Esophagus squamous epithelium (tissue), 5 donors: ENCODE measurements at places on chromosomes 5 and 9.
A peak's percentile ranks its signal among the peaks of the same experiment; 100 is the strongest.

GRCh38 chr9:86122311-86122710, 23.0 kb upstream of the GOLM1 start:
- peaks cover 7% of the 10 kb centered on the region for H3K4me1 ChIP-seq
- H3K27me3 ChIP-seq: no peaks in the 10 kb centered on the region
- DNase-seq: no peak
- no peak overlapping the region for H3K27ac ChIP-seq
- no peaks in the 10 kb centered on the region for H3K36me3 ChIP-seq
- no peak overlapping the region for H3K4me3 ChIP-seq

- H3K27me3 ChIP-seq: no peaks in the 10 kb centered on the region
- DNase-seq: no peak
- no peak overlapping the region for H3K4me3 ChIP-seq
- H3K4me1 ChIP-seq: peaks cover 3% of the 10 kb centered on the region
Measured at GRCh38 chr9:133306242-133307204, 29.5 kb downstream of the SURF6 start.

- H3K36me3 ChIP-seq: no peaks in the 10 kb centered on the region
- H3K4me3 ChIP-seq: no peak overlapping the region
- H3K4me1 ChIP-seq: peaks cover 15% of the 10 kb centered on the region
- no peaks in the 10 kb centered on the region for H3K27me3 ChIP-seq
- peak overlapping the region; percentile 69 for H3K27ac ChIP-seq
Measured at GRCh38 chr9:96061293-96061987, 185.9 kb downstream of the ERCC6L2 start.

DNA sequence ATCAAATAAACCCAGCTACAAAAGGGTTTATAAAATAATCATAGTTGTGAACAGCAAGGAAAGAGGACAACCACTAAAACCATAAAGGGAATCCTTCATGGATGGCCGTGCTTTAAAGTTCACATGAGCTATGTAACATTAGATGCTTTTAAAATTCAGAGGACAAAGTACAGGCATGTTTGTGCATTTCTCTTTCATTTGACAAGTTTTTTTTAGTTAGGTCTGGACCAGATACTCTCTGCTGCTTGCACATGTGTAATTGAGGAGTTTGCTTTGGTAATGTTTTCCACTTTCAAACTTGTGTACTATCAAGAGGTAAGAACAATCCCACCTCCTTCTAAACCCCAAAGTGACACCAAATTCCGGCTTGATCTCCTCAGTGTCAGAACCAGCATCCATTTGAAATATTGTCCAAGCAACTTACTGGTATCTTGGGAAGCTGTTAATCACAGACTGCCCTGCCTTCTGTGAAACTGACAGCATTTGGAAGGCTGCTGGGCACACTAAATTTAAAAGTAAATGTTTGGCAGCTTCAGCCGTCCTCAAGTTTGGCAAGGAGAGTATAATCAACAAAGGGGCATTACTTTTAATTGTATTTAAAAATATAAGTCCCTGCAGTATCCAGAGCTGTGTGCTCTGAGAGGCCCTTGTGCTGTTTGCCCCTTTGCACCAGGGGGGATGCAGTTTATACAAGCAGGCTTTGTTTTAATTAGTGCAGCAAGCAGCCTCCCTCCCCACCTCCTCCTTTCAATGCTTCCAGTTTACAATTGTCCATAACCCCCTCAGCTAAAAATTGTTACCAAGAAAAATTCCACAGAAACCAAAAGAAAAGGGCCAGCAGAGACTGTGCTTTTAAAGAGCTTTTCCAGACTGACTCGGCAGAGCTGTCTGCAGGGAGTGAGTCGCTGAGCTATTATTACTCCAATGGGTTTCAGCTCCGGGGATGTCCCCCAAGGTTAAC, 328.3 kb upstream of the MPDZ start:
- H3K27me3 ChIP-seq: no peaks in the 10 kb centered on the region
- no peaks in the 10 kb centered on the region for H3K36me3 ChIP-seq
- H3K4me3 ChIP-seq: no peak overlapping the region
- peak overlapping the region; percentile 42 for H3K27ac ChIP-seq

DNA sequence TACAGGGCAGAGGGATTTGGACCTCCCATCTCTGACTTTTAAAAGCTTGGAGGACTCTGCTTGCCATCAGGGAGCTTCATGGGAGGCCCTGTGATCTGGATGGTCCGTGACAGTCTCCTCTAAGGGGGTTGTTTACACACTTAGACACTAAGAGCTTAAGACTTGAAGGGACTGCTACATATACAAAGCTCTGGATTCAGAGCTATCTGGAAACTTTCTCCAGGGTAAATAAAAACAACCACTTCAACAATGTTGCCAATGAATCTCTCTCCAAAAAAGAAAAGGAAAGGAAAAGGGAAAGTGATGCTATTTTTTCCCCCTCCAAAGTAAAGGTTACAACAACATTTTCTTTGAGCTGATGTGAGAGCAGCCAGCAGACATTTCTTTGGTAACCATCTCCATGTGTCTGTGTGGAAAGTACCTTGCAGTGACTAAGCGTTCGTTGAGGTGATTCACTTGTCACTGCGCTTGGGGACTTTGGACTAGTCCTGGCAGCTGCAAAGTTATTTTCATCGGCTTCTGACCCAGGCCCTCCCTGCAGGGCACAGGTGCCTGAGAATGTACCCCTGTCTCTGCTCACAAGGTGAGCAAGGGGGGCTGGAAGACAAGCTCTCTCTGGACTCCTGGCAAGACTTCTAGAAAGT, 262.1 kb upstream of the KLF4 start:
- no peak overlapping the region for H3K4me3 ChIP-seq
- peak overlapping the region; percentile 87 for H3K27ac ChIP-seq
- no peak for DNase-seq
- no peaks in the 10 kb centered on the region for H3K36me3 ChIP-seq
- H3K4me1 ChIP-seq: peaks cover 56% of the 10 kb centered on the region

GRCh38 chr9:96605328-96605727, 14.3 kb downstream of the CDC14B start:
- H3K36me3 ChIP-seq: no peaks in the 10 kb centered on the region
- no peak overlapping the region for H3K4me3 ChIP-seq
- no peak overlapping the region for H3K27ac ChIP-seq
- DNase-seq: no peak
- H3K27me3 ChIP-seq: no peaks in the 10 kb centered on the region

DNA sequence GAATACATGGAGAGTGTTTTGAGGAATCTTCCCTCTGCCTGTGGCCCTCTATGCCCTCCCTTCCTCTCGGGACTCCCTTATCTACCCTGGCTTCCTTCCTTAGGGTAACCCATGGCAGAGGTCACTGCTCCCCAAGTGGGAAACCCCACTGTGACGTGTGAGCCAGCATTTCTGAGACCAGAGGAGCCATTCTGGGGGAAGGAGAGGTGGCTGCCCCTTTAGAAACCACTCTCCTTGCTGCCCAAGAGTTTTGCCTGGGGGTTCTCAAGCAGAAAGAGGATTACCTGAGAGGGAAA, 23.1 kb downstream of the CCNJL start:
- no peak for DNase-seq
- peaks cover 8% of the 10 kb centered on the region for H3K4me1 ChIP-seq
- H3K36me3 ChIP-seq: no peaks in the 10 kb centered on the region
- no peak overlapping the region for H3K27ac ChIP-seq
- no peaks in the 10 kb centered on the region for H3K27me3 ChIP-seq
- H3K4me3 ChIP-seq: no peak overlapping the region

DNA sequence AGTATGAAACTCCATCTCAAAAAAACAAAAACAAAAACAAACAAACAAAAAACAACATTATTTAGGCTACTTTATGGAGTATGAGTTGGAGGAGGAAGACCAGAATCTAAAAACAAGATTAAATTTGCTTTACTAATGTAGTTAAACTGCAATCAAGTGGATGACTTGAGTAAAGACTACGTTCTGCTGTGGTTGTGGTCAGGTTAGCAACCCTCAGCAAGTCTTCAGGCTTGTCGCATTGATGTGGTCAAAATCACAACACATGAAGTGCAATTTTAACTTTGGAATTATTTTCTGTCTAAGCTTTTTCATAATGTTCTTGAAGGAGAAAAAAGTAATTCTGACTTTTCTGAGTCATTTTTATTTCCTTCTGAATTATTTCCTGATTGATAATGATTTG, 43.1 kb downstream of the PDE6A start:
- DNase-seq: no peak
- H3K4me1 ChIP-seq: no peaks in the 10 kb centered on the region
- H3K27ac ChIP-seq: no peak overlapping the region
- no peaks in the 10 kb centered on the region for H3K36me3 ChIP-seq

DNA sequence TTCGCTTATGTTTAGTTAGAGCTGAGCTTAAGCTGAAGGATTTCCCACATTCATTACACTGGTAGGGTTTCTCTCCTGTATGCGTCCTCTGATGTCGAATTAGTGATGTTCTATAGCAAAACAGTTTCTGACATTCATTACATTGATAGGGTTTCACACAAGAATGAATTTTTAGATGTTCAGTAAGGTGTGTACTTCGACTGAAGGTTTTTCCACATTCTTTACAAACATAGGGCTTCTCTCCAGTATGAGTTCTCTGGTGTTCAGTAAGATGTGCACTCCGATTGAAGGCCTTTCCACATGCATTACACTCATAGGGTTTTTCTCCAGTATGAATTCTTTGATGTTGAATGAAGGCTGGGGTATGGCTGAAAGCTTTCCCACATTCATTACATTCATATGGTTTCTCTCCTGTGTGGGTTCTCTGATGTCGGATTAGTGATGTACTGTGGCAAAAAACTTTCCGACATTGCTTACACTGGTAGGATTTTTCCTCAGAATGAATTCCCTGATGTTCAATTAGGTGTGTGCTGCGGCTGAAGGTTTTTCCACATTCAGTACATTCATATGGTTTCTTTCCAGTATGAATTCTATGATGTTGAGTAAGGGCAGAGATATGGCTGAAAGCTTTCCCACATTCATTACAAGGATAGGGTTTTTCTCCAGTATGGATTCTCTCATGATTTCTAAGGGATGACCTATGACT, 14.6 kb downstream of the ZNF883 start:
- H3K27ac ChIP-seq: no peak overlapping the region
- H3K4me1 ChIP-seq: no peaks in the 10 kb centered on the region
- peaks cover 43% of the 10 kb centered on the region for H3K36me3 ChIP-seq
- H3K27me3 ChIP-seq: no peaks in the 10 kb centered on the region
- DNase-seq: no peak
- H3K4me3 ChIP-seq: no peak overlapping the region

GRCh38 chr9:87167161-87167560, 219.9 kb upstream of the GAS1 start:
- H3K36me3 ChIP-seq: no peaks in the 10 kb centered on the region
- no peak for DNase-seq
- H3K4me3 ChIP-seq: no peak overlapping the region

DNA sequence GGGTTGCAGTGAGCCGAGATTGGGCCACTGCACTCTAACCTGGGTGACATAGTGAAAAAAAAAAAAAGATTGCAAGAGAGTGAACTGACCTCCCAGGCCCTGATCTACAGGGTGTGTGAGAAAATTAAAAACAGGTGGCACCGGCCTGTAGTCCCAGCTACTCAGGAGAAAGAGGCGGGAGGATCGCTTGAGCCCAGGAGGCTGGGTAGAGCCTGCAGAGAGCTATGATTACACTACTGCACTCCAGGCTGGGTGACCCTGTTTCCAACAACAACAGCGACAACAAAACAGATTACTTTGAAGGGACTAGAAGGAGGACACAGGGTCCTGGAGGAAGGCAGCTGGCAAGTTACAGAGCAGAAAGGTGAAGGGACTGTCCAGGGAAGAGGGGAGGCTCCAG, 42.2 kb upstream of the FABP6 start:
- no peak overlapping the region for H3K27ac ChIP-seq
- peaks cover 8% of the 10 kb centered on the region for H3K4me1 ChIP-seq
- no peaks in the 10 kb centered on the region for H3K27me3 ChIP-seq
- DNase-seq: no peak

DNA sequence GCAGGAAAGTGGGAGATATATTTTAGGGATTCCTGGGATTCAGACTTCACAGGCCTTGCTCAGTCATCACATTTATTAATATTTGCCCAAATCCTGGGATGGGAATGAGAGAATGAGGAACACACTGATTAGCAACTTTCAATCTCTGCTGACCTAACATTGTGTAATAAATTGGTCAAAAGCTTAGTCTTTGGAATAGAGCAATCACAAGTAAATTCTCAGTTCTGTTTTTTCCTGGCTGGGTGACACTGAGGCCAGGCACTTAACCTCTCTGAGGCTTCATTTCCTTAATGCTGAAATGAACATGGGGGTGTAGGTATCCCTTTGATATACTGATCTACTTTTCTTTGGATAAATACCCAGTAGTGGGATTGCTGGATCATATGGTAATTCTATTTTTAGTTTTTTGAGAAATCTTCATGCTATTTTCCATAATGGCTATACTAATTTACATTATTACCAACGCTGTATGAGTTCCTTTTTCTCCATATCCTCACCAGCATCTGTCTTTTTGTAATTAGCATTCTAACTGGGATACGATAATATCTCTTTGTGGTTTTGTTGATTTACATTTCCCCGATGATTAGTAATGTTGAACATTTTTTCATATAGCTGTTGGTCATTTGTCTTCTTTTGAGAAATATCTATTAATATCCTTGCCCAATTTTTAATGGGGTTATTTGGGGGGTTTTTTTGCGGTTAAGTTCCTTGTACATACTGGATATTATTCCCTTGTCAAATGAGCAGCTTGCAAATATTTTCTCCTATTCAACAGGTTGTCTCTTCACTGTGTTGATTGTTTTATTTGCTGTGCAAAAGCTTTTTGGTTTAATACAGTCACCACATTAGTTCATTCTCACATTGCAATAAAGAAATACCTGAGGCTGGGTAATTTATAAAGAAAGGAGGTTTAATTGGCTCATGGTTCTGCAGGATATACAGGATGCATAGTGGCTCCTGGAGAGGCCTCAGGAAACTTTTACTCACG, 36.8 kb upstream of the NIPBL start:
- no peak overlapping the region for H3K27ac ChIP-seq
- H3K4me3 ChIP-seq: no peak overlapping the region
- H3K27me3 ChIP-seq: no peaks in the 10 kb centered on the region
- H3K4me1 ChIP-seq: no peaks in the 10 kb centered on the region
- no peak for DNase-seq

- no peak for DNase-seq
- H3K4me3 ChIP-seq: no peak overlapping the region
- no peaks in the 10 kb centered on the region for H3K36me3 ChIP-seq
- no peaks in the 10 kb centered on the region for H3K4me1 ChIP-seq
- no peak overlapping the region for H3K27ac ChIP-seq
- no peaks in the 10 kb centered on the region for H3K27me3 ChIP-seq
Measured at GRCh38 chr9:13550519-13550918, 271.0 kb upstream of the MPDZ start.

- no peak overlapping the region for H3K4me3 ChIP-seq
- H3K4me1 ChIP-seq: no peaks in the 10 kb centered on the region
- no peaks in the 10 kb centered on the region for H3K27me3 ChIP-seq
- no peak overlapping the region for H3K27ac ChIP-seq
- H3K36me3 ChIP-seq: no peaks in the 10 kb centered on the region
Measured at GRCh38 chr5:95595289-95595931, 24.5 kb upstream of the GPR150 start.

GRCh38 chr5:142716963-142717362, 31.1 kb upstream of the FGF1 start:
- no peak overlapping the region for H3K4me3 ChIP-seq
- H3K36me3 ChIP-seq: no peaks in the 10 kb centered on the region
- H3K27ac ChIP-seq: no peak overlapping the region
- DNase-seq: no peak
- peaks cover 16% of the 10 kb centered on the region for H3K27me3 ChIP-seq
- peaks cover 34% of the 10 kb centered on the region for H3K4me1 ChIP-seq

- H3K36me3 ChIP-seq: no peaks in the 10 kb centered on the region
- H3K27me3 ChIP-seq: no peaks in the 10 kb centered on the region
Measured at GRCh38 chr9:110220809-110221208, 12.8 kb upstream of the C9orf152 start.

- DNase-seq: no peak
- no peaks in the 10 kb centered on the region for H3K27me3 ChIP-seq
- H3K4me3 ChIP-seq: no peak overlapping the region
- no peaks in the 10 kb centered on the region for H3K36me3 ChIP-seq
- no peaks in the 10 kb centered on the region for H3K4me1 ChIP-seq
- no peak overlapping the region for H3K27ac ChIP-seq
Measured at GRCh38 chr5:21919414-21920022, 933.6 kb downstream of the CDH12 start.
